NCI-H460 (cell line): ENCODE measurements at places on chromosomes 1 and 21. TPM values are rescaled to one million over a fixed set of nuclear protein-coding genes. Genes with fewer than 3 reads are reported as not detected.

DNA sequence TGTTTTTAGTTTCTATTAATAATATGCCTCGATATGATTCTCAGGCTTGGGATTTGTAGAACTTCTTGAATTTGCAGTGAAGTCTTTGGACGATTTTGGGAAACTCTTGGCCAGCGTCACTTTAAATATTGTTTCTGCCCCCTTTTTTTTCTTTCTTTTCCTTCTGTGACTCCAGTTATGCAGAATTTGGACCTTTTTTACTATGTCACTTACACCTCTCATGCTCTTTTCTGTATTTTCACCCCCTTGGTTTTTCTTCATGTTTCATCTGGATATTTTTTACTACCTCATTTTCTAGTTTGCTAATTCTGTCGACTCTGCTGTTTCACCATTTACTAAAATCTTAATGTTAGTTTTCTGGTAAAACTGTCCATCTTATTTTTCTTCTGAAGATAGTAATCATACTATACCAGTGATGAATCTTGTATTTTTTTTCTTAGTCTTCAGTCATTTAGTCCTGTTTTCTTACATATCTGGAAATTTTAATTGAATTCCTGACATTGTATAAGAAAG, 173.6 kb downstream of the DHRS3 start:
- no peak for DNase-seq

DNA sequence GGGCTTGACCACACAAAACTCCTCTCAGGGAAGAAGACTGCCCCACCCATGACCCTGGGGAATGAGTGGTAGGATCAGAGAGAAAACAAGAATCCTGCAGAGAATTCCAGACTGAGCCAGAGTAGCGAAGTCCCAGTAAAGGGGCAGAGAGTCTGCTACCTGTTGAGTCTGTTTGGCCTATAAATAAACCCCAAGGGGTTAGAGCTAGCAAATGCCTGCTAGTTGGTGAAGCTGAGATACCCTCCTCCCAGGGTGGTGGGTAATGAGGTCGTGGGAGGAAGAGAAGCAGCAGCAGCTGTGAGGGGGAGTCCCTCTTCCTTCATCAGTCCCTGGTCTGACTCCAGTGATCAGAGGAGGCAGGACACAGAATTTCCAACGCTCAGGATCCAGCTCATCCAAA, 2.5 kb downstream of the TRAF3IP3 start:
- DNase-seq, result no peak

DNA sequence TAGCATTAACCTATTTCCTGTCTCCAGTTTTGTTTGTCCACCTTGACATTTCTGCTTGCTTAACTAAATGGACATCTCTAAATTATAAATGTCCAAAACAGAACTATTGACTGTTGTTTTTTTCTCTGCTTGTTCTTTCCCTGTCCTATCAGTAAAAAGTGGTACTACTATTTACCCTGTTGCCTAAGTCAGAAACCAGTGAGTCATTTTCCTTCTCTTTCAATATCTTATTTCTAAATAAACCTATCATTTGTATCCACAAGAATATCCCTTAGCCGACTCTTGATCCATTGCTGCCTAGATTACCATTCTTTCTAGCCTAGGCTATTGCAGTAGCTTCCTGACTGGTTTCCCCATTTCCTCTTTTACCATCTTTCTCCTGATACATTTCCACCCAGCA, 22.5 kb downstream of the MIER1 start:
- no peak for DNase-seq

DNA sequence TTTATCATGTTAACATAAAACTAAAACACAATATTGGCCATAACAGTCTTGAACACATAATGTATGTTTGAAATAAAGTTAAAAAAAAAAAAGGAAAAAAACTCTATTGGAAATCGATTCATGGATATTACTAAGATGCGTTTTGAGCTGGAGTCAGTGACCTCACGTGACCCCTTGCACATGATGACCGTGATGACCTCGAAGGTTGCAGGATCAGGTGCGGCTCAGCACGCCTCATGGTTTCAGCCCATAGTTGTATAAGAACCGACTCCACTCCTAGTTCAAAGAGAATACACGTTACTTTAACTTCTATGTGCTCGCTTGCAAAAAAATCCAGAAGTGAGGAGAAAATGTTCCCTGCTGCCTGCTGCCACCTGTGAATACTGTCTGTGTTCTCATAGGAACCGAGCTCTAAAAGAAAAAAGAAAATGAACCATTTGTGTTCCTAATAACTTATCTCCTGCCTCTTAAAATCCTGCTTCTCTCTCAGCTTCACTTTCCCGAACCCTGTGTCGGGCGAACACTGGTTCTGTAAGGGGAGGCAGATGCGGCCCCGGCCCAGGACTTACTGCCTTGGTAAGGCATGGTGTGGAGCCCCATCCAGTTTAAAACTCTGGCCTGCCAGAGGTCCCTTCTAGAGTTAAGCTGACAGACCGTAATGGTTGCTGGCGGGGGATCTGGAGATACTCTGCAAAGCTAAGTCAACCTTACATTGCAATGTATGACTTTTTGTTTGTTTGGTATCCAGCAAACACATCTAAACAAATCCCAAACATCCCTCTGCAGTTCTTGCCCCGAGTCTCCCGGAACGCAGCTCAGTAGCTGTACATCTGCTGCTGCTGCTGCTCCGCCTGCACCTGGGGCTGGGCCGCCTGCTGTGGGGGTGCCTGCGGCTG, 33.8 kb upstream of the RIPK4 start:
- DNase-seq, result no peak

- DNase-seq, result no peak
Measured at GRCh38 chr1:177008653-177009052, 155.9 kb downstream of the ASTN1 start.

- DNase-seq, result no peak
Measured at GRCh38 chr1:93556291-93556690, 108.4 kb downstream of the FNBP1L start.

GRCh38 chr1:151286619-151287340, 4.7 kb downstream of the ZNF687 start:
- DNase-seq, result no peak

- DNase-seq, result no peak
Measured at GRCh38 chr1:6354659-6355317, 38.8 kb downstream of the ACOT7 start.

DNA sequence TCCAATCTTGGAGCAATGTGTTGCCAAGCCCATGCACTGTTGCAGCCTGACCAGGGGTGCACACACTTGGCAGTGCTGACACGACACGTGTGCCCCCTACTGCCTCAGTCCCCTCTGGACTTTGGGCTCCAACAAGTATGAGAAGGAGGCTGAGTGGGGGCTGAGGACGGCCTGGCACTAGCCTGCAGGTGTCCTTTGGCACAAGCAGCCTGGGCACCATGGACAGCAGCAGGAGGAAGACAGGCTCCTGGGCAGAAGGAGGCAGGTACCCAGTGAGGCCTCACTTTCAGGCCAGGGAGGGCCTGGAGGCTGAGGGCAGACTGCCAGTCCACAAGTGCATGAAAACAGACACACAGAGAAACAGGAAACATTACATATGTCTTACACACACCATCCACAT, 1702.9 kb upstream of the B3GALT2 start:
- no peak for DNase-seq

- DNase-seq, result no peak
Measured at GRCh38 chr1:88186911-88187310, 497.2 kb upstream of the PKN2 start.

DNA sequence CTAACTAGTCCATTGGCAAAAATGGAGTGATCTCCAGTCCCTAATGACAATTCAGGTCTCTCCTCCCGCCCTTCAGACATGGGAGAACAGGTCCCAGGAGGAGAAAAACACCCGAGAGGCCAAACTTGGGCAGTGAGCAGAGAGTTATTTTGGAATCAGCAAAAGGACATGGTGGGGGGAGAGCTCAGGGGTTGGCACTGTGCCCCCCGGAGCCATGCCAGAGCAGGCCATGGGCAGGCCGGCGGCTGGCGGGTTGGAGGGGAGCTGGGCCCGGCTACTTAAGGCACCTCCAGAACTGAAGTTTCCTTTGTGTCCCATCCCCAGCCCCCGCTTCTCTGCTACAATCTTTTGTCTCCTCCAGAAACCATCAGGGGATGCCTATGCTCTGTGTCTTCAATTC, 7.1 kb downstream of the LGR6 start:
- DNase-seq, result no peak

DNA sequence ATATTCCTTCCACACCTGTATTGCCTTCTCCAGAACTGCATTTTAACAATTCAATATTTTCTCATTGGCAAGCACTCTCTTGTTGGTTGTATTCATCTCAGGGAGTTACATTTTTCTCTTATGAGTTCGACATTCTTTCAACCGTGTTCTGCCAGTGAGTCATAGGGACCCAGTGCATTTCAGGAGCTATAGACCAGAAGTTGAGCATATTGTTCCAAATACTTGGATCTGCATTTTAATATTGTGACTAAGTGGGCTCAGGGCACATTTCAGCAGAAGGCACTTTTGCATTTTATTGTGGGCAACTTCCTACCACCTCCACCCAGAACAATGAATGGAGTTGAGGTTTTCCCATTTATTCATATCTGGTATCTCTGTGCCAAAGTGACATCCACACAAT, 132.8 kb downstream of the TNFSF18 start:
- DNase-seq, result peak; percentile 88

DNA sequence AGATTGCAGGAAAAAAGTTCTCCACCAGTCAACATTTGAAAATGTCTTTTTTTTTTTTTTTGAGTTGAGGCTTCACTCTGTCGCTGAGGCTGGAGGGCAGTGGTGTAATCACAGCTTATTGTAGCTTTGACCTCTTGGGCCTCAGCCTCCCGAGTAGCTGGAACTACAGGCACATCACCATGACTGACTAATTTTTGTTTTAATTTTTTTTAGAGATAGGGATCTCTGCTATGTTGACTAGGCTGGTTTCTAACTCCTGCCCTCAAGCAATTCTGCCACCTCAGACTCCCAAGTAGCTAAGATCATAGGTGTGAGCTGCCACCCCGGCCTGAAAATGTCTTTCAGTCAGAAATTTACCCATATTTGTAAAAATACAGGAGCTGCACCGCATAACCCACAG, 30.6 kb upstream of the USP24 start:
- no peak for DNase-seq

GRCh38 chr1:54409156-54410142, 3.3 kb upstream of the SSBP3 start:
- no peak for DNase-seq

GRCh38 chr1:2494323-2494693, 18.2 kb downstream of the PLCH2 start:
- DNase-seq, result peak; percentile 34

DNA sequence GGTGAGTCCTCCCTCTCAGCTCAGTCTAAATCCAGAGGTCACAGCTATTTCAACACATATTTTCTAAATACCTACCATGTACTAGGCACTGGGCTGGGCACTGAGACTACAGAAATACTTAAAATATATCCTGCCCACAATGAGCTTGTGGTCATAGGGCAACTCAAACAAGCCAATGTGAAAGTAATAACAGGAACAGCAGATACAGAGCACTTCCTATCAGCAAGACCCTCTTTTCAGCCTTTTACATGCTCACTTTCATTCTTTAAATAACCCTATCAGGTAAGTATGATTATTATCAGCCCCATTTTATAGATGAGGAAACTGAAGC, 71.9 kb downstream of the CD34 start:
- no peak for DNase-seq

- DNase-seq, result no peak
Measured at GRCh38 chr1:59315529-59316463, 18.9 kb downstream of the FGGY start.

DNA sequence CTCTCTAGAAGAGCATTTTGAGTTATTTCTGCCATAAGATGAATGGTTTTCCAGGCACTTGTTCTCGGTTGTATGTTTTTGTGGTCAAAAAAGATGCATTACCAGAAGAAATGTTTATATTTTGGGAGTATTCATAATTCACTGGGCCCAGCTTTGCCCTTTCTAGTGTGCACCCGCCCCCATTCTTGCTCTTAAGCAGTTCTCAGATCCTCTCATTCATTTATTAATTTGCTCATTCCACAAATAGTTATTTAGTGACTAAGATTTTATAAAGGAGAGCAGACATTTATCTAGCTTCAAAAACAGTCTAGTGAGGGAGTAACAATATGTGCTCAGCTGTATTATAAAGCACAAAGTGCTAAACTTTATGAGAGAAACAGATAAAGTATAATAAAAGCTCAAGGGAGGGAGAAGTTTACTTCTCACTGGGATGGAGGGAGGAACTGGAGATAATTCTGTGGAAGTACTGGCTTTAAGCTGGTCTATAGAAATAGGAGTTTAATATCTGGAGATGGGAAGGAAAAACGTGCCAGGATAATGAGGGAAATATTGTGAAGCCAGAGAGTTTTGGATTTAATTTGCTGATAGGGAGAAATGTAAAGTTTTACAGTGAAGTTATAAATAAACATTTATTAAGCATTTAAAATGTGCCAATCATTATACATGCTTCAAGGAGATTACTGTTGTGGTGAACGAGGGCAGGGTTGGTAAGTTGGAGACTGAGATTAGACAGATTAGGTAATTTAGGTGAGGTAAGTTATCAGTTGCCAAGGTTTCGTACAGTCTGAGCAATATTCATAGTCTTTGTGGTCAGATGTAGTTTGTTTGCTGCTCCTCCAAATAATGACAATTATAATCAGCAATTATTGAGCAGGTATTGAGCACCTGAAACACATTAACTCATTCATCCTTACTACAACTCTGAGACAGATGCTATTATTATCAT, 9.1 kb upstream of the MACF1 start:
- no peak for DNase-seq

DNA sequence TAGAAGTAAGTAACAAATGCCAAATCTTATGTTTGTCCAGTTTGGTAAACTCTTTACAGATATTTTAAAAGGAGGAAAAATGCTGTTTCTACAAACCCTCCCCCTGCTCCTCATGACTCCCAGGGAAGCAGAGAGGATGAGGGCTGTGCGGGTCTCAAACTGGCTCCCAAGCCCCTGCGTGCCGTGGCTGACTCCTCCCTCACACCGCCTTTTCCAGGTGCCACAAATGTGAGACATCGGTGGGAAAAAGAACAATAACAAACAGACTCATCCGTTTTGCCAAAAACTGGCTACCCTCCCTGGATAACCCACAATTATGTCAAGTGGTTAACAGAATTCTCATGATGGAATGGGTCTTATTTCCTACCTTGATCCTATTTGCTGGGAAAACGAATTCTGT, 594.6 kb downstream of the PTPRU start:
- no peak for DNase-seq

UTS2 gene
- not detected in 2 replicates for total RNA-seq

FMO4 gene
- total RNA-seq, result 0.89 and 1.1 TPM in 2 replicates

MPL gene
- not detected in 2 replicates for total RNA-seq

MTARC1 gene
- 9.4 and 10.9 TPM in 2 replicates for total RNA-seq

DAP3 gene
- total RNA-seq, result 171 and 188 TPM in 2 replicates

GUCA2A gene
- total RNA-seq, result not detected in 2 replicates
